ENCODE measurements at places on chromosomes 3 and 15.

- no peak for DNase-seq
Observed at GRCh38 chr15:41888662-41889253, 5.1 kb downstream of the SPTBN5 start.

- no peak for DNase-seq
Observed at GRCh38 chr3:133838296-133838789, 32.7 kb downstream of the SRPRB start.

- DNase-seq = no peak
Observed at GRCh38 chr3:12559520-12559919, 2.6 kb downstream of the MKRN2 start.

DNA sequence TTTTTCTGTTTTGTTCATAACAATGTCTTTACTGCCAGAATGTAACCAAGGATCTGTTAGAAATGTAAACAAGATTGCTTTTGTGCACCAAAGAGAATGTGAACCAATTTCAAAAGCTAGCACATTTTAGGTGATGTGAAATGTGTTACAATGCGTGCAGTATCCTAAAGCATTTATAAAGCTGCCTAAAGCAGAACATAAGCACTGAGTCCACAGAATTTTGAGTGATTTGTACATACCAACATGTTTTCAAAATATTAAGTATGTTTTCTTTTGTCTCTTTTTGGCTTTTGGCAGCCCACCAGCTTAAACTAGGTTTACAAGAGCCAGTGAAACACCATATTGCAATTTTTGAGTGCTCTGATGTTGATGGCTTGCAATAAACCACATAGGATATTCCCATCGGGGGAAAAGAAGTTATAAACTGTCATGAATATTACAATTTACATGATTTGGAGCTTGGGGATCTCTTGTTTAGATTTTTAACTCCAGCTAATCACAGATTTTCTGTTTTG is 364.0 kb downstream of the ZIC1 start:
- no peak for DNase-seq

DNA sequence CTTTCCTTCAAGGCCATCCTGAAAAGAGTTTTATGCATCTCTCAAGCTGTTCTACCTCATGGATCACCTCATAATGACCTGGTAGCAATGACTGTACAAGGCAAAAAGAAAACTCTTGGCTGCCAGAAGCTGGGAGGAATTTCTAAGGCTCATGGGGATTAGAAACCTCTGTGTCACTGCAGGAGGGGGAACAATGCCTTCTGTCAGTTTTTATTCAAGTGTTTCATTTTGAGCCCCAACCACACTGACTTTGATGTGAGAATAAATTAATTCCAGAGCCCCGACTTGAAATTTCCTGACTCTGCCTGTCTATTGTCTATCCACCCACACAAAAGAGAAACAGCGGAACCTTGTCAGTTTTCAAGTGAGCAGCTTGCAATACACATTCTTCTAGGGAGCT is 58.7 kb upstream of the MRPL3 start:
- DNase-seq = no peak

DNA sequence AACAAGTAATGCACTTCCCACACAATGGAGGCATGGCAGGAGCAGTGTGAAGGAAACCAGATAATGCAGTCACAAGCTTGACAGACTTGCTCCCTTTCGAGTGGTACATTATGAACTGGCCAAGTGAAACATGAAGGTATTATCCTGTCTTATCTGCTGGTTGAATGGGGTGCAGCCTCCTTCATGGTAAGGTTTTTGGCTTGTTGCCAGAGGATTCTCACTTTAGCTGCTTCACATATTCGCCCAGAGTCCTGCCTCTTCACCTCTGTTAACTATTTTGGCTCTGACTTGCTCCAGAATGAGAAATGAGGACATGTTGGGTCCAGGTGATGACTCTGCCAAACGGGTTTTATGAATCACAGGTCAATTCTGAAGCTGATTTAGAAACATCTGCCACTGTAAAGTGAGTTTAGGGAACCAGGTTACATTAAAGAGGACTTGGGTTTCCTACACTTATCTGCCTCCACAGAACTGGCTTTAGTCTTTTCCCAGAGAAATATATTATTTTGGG is 19.5 kb upstream of the CCDC39 start:
- DNase-seq = no peak

DNA sequence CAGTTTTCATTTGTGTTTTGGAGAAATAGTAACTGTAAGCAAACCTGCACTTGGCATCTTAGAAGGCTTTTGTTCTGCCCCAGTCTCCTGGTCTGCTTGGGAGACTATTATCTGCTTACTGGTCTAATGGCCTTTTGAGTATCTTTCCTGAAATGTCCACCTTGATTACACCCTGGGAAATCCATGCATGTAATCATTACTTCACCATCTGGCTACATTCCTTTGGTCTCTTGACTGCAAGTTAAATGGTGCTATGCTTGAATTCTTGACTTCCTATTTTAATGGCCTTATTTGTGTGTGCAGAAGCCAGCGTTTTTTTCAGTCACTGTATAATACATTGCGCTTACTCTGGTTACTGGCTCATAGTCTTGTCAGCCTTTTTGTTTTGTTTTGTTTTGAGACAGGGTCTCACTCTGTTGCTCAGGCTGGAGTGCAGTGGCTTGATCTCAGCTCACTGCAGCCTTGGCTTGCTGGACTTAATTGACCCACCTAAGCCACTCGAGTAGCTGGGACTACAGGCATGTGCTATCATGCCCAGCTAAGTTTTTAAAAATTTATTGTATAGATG is 30.0 kb downstream of the CHD2 start:
- no peak for DNase-seq

GRCh38 chr15:95684693-95685115 is 645.8 kb upstream of the NR2F2 start:
- no peak for DNase-seq

DNA sequence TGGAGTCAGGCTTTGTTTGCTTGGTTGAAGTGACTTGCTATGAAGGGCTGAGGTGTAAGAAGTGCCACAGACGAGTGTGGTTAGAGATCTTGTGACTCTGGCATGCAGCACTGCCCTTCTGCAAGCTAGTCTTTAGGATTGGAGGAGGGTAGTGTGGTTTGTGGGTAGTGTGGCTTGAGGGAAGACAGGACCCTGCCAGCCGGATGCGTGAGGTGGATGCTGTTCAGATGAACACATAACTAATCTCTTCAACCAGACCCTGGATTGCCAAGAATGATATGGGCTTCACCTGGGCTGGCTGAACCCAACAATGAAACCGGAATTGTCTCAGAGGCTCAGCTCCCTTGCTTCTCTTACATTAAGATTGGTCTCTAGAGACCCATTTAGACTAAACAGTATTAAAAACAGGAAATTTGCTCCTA is 32.7 kb downstream of the STARD9 start:
- DNase-seq = peak; percentile 93

- DNase-seq = no peak
Observed at GRCh38 chr3:38577371-38578080, 72.0 kb downstream of the SCN5A start.

DNA sequence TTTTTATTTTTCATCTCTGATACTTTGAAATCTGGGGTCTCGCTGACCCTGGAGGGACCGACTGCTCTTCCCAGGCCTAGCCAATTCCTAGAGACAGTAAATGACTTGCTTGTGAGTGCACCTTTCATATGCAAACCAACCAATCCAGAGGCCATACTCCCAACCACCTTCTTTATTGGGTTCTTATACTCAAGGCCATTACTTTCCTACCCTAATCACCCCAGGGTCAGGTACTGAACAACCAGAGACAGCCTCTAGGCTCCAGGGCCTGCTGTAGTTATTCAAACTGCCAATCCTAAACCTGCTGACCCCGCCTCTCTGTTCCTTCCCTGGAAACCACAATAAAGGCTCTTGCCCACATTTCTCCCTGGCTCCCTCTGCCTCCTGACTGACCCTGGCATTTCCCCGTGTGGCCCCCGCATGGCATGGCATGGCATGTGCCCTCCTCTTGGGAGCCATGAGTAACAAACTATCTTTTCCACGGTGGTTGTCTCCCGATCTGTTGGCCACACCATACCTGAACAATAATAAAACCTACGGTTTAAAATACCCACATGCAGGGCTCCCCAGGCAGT is 42.9 kb downstream of the ADCY5 start:
- DNase-seq = no peak

GRCh38 chr3:152738656-152739055 is 96.3 kb upstream of the P2RY1 start:
- no peak for DNase-seq

DNA sequence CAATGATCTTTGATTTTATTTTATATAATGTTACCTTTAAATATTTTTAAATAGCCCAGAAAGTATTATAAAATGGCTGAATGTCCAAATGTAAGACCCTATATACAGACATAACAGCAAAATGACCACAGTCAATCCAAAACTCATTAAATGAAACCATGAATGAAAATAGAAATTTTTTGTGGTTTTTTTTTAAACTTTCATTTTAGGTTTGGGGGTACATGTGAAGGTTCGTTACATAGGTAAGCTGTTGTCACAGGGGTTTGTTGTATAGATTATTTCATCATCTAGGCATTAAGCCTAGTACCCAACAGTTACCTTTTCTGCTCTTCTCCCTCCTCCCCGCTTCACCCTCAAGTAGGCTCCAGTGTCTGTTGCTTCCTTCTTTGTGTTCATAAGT is 108.8 kb downstream of the FAIM start:
- no peak for DNase-seq

DNA sequence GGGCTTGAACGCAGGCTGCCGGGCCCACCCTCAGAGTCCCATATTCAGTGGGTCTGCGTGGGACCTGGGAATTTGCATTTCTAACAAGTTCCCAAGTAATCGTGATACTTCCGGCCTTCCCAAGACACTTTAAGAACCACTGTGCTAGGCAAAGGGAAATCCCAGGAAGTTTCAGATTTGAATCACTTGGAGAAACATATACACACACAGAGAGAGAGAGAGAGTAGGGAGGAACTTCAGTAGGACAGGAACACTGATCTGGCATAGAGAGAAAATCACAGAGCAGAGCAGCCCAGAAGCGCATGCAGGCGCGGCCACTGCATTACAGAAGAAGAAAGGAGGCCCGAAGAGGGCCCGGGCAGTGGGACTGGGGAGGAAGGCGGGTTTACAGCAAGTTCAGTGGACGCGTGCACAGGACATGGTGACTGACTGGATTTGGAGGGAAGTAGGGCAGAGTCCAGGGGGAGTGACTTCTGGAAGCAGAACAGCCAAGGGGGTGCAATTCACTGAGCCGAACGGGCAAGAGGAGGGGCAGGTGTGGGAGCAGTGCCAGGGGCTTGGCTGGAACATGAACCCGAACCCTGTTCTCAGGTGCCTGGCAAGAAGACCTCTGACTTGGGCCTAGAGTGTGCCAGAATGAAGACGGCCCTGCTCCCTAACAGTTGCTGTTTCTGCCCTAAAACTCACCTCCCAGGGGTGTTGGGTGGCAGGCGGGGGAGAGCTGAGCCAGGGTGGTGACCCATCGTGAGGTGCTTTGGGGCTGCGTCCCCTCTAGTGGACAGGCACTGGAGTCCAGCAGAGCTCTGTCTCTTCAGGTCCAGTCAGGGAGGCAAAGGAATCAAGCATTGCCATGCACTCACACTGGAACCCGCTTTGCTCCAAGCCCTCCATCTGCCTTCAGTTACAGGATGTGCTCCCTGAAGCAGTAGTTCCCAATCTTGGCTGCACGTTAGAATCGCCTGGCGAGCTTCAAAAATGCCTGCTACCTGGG is 101.3 kb upstream of the HES1 start:
- no peak for DNase-seq

GRCh38 chr3:114079761-114080160 is 23.2 kb downstream of the QTRT2 start:
- DNase-seq = no peak

DNA sequence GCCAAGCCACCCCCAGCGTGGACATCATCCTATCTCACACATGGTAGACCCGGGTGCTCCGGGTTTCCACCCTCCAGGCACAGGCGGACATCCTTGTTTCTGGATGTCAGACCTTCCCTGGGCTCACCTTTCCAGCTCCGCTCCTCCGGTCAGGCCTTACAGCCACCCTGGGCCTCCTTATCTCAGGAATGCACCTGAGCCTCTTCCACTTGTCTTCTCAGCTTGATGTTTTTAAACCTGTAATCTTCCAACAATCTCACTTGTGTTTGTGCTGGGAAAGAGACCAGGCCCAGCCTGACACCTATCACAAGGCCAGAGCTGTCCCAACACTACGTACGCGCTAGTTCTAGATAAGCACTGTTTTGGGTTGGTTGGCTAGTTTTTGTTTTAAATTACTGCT is 53.9 kb downstream of the NIPA2 start:
- DNase-seq = no peak

GRCh38 chr3:49399461-49399860 is 12.3 kb downstream of the RHOA start:
- DNase-seq = no peak

DNA sequence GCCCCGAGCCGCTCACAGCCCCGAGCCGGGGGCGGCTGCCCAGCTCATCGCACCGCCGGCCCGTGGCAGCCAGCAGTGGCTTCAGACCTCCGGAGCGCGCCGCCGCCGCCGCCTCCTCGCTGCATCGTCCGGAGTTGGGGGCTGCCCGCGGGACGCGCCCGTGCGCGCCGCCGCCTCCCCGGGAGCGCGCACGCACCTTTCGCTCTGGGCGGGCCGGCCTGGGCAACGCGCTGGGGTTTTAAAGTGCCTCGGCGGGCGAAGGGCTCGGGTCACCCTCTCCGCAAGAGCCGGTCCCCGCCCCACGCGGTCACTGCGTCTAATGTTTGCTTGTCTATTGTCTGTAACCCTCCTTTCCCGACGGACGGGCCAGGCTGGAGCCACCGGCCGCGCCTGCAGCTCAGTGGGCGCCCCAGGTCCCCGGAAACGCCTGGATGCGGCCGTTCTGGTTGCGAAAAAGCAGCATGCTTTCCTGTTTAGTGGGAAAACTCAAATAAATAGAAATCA is at the start of gene RYK:
TSS of gene RYK (minus strand) at position 143 of the 504 bp plus-strand sequence. CDS start 205 bp downstream, outside the sequence.
- DNase-seq = peak; percentile 41

DNA sequence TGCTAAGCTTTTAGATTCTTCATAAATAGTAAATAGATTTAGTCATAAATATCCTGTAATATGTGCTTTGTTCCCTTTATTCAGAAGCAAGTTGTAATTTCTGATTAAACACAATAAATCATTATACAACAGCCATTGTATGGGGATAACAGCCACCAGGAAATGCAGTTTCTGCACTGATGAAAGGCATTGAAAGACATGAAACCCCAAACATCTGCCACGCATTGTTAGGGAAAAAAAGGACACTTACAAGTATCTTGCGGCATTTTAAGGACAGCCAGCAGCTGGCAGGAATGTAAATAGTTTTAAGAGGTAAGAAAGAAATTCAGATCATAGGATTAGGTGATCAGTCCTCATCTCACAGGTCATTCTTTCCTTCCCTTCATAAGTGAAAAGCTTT is 801.1 kb upstream of the LMCD1 start:
- no peak for DNase-seq

DNA sequence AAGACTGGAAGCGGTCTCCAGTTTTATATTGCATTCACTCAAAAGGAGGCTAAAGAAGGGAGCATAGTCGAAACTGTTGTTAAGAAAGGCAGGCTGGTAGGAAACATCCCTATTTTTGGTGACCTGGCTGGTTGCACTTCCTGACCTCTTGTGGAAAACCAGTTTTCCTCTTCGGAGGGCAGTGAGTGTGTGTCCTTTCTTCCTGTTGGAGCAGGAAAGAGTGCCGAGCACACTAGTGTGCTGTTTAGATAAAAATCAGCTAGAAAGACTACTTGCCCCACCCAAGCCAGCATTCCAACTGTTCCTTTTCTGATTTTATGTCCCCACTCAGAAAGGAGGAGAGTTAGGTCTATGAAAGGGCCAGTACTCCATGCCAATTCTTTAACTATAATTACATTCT is 65.1 kb upstream of the CCR4 start:
- no peak for DNase-seq

- DNase-seq = no peak
Observed at GRCh38 chr3:56903231-56903782, 101.6 kb upstream of the ARHGEF3 start.

All from GF-D8 (cell line).